ENCODE measurements at places on chromosomes 2 and 18.

- no peak for DNase-seq
Observed at GRCh38 chr2:180747728-180748127, 232.7 kb upstream of the UBE2E3 start.

GRCh38 chr2:70123051-70123828 is 36.0 kb downstream of the PCBP1 start:
- no peak for DNase-seq

- DNase-seq, result no peak
Observed at GRCh38 chr2:40551081-40551480, 99.2 kb upstream of the SLC8A1 start.

- DNase-seq, result no peak
Observed at GRCh38 chr2:33020883-33021282, 74.1 kb downstream of the LTBP1 start.

DNA sequence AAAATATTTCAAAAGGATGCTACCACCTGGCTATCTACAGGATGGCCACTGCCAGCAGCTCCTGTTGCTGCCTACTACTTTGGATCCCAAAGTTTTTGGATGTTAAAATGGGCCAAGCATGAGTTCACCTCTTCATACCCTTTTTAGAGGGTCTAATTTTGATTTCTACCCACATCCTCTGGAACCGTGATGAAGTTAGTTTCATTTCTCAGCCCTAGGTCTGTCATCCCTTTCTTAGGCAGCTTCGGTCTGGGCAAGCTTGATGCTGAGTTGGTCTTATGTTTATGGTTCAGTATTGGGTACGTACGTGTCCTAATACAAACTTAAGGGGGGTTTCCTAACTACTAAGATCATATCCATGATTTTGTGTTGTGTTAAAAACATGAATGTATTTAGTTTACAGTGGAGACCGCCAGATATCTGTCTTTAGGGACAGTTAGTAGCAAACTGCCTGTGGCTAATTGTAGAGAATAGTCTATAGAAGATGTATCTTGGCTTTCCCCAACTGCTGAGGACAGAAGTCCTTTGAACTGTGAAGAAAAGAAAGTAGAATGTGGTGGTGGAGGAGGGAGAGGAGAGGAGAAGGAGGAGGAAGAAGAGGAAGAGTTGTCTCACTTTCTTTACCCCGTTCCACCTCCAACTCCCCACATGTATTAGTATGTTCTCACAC is 184.9 kb downstream of the UBE2E3 start:
- DNase-seq, result no peak

Data from stromal cell of bone marrow (primary cell).